ENCODE measurements at places on chromosomes 1 and 21. TPM values are rescaled to one million over a fixed set of nuclear protein-coding genes. Genes with fewer than 3 reads are reported as not detected.

GRCh38 chr1:50593515-50593914, 170.3 kb upstream of the DMRTA2 start:
- DNase-seq: no peak

GRCh38 chr1:43444151-43444828, 9.4 kb downstream of the HYI start:
- no peak for DNase-seq

DNA sequence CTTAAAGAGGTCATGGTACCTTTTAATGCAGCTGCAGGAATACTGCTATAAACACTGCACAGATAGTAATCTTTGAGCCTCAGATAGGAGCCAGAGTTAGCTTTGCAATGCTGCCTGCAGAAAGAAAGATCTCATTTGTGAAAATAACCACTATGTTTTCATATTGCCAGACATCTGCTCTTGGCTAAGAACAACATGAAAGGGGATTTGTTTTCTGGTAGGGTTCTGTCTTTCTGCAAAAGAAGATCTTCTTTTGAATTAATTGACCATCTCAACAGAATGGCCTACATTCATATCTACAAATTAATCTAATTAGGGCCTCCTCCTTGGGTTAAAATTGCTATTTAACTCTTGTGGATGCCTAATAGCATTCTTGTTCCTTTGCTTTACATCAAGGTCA, 177.6 kb upstream of the DPYD start:
- DNase-seq: no peak

DNA sequence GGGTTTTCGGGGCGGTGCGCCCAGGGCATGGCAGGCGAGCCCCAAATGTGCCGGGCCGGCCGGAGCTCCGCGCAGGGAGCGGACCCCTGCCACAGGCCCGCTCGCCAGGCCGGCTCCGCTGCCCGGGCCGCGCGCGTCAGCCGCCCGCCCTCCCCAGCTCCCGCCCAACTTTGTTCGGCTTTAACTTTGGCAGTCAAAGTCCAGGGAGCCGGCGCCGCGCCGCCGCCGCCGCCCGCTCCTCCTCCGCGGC, 488 bp downstream of the SLC35D1 start:
- DNase-seq: no peak

GRCh38 chr1:243939167-243939848, 89.3 kb upstream of the AKT3 start:
- DNase-seq: no peak

- no peak for DNase-seq
Observed at GRCh38 chr1:244449936-244450508, 1.7 kb downstream of the ADSS2 start.

CLCNKA gene
- not detected for total RNA-seq
